ENCODE measurements at places on chromosomes 5 and 9.

- DNase-seq = no peak
Observed at GRCh38 chr9:97672403-97672802, 24.7 kb downstream of the XPA start.

GRCh38 chr9:68919661-68920060 is 94.3 kb downstream of the PRKACG start:
- no peak for DNase-seq

- no peak for DNase-seq
Observed at GRCh38 chr5:80921026-80921425, 39.1 kb upstream of the RASGRF2 start.

- DNase-seq = no peak
Observed at GRCh38 chr5:81633891-81634290, 117.0 kb downstream of the SSBP2 start.

DNA sequence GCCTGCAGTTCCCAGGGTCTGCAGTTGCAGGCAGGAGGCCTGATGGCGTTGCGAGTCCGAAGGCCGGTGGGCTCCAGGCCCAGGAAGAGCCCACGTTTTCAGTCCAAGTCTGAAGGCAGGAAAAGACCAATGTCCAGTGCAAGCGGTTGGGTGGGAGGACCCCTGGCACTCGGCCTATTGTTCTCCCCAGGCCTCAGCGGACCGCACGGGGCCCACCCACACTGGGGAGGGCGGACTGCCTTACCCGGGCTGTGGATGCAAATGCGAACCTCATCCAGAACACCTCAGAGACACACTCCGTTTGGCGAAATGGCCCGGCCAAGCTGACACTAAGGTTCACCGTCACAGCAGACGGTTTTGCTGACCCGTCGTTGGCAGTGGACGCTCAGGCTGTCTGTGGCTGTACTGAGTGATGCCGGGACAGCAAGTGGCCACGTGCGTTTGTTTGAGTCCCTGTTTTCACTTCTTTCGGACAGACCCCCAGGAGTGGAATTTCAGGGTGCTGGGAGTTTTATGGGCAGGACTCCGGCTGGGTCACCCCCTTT is 10.2 kb upstream of the SEC16A start:
- no peak for DNase-seq

DNA sequence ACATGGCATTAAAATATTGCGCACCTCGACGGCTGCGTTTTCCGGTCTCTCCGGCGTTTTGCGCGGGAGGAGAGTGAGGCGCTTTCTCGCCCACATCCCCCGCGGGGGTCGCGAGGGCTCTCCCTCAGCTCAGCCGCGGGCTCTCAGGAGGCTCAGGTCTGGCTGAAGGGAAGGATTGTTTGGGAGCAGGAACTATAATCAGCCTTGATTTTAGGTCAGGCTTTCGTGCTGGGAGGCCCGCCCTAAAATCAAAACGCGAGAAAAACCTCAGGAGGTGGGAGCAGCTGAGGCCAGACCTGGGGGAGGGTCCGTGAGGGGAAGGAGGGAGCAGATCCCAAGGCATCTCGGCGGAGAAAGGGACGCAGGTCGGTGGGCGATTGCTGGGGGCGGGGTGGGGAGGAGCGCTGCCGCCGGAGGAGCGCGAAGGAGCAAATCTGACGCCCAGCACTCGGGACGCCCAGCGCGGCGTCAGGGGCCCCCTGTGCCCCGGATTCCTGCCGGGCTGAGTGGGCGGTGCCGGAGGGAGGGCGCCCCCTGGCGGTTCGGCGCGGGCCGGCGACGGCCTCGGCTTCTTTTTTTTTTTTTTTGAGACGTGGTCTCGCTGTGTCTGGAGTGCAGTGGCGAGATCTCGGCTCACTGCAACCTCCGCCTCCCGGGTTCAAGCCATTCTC is 18.7 kb upstream of the RNF130 start:
- DNase-seq = peak; percentile 79

DNA sequence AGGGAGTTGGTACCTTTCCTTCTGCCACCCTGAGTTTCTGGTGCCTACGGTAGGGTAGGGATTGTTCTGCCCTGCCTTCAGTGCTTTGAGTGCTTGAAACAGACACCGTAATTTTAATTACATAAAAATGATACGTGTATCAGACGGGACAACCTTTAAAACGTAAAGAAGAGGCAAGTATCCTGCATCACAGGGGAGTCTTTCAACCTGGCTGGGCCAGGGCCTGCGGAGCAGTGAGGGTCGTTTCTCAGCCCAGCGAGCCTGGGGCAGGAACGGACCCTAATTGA is 483 bp upstream of the DAB2IP start:
- no peak for DNase-seq

DNA sequence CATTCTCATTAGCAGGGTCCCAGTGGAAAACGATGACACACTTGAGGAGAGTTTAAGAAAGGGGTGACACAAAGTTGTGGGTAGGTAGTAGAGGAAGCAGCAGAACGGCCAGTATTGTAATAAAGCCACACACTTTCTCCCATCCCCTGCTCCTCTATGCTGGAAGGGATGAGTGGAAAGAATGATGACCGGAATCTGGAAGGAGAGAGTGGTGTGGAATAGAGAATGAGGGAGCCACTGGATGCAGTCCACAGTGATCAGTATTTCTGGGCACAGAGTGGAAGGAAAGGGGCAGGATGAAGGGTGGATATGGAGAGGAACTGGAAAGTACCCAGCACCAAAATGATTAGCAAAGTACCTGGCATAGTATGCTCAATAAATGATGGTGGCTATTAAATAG is 133.8 kb upstream of the DAB2 start:
- no peak for DNase-seq

- no peak for DNase-seq
Observed at GRCh38 chr9:129907201-129907600, 71.9 kb downstream of the USP20 start.

DNA sequence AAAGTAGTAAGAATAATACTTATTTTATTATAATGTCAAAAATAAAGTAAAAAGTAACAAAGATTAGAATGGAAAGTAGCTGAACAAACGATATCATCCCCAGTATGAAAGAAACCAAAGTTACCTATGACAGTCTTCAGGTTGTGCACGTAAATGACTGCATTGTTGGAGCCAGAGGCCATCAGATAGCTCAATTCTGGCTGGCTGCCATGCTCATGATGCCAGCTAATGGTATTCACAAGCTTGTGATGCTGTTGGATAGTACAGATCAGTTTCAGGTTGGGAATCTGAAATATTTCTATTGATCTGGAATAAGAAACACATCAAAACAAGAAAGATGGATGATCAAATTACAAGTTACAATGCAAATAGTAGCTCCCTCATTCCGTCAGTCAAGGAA is 21.1 kb downstream of the GEMIN5 start:
- DNase-seq = no peak

DNA sequence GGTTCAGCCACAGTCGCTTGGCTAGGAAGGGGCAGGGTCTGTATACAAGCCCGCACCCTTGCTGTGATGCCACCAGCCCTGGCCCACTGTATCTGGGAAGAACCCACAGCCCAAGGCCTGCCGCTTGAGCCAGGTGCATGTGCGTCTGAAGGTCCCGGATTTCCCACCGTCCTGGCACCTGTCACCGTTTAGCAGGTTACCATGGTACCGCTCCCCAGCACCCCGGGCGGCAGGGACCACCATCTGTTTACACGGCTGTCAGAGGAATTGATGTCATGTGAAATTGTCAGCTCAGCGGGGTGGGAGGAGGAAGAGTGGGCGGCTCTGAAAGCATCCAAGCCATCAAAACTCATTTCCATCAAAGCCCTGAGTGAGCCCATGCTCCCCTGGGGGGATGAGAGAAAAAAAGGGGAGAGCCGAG is 92.7 kb downstream of the HRH2 start:
- no peak for DNase-seq

DNA sequence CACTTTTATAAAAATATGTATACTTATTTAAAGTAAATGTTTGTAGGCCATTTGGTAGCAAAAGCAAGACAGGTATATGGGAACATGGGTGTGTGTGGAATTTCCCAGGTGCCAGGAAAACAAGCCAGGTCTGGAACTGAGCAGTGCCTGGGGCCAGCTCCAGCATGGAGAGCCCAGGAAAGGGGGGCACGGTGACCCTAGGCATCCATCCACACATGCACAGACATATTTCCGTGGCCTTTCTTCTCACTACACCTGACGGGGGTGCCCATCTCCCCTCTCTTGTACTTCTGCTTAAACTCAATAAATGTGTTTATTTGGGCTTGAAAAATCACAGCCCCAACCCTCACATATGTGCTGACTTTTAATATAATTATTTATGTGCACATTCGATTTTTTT is 31.2 kb upstream of the CXCL14 start:
- DNase-seq = no peak

GRCh38 chr9:136259836-136260235 is 14.2 kb upstream of the QSOX2 start:
- DNase-seq = no peak

DNA sequence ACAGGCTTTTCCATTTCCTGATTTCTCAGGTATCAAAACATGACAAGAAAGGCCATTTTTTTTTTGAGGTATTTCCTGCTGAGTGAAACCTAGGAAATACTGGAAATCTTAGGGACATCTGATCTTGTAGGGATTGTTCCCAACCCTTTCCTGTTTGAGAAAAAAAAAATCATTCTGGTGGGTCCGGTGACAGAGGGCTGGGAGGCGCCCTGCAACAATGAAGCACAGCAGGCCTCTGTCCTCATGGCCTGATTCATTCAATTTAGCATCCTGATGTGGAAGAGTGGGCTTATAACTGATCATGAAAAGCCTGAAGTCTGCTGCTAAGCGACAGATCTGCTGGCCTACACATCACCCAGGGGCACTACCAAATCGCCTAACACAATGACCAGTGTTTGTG is 3.0 kb upstream of the C9orf153 start:
- DNase-seq = no peak

- DNase-seq = no peak
Observed at GRCh38 chr5:116645627-116646026, 71.0 kb upstream of the SEMA6A start.

DNA sequence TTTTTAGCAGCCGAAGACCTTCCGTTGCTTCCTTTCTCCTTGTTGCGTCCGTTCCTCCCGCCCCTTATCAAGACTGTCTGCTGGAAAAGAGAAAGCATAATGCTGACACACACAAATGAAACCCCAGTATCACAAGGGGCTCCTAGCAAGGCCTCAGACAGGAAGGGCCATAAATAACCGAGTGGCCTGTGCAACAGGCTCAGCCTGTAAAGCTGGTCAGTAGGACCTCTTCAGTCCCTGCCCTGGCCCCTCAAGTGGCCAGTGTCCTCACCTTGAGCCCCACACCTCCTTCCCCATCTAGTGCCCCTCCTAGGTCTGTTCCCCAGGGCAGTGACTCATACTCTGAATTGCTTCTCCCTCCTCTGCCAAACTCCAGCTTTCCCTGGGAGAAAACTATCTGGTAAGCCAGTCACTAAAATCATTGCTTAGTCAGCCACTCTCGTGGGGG is 174.6 kb upstream of the IL12B start:
- DNase-seq = no peak

DNA sequence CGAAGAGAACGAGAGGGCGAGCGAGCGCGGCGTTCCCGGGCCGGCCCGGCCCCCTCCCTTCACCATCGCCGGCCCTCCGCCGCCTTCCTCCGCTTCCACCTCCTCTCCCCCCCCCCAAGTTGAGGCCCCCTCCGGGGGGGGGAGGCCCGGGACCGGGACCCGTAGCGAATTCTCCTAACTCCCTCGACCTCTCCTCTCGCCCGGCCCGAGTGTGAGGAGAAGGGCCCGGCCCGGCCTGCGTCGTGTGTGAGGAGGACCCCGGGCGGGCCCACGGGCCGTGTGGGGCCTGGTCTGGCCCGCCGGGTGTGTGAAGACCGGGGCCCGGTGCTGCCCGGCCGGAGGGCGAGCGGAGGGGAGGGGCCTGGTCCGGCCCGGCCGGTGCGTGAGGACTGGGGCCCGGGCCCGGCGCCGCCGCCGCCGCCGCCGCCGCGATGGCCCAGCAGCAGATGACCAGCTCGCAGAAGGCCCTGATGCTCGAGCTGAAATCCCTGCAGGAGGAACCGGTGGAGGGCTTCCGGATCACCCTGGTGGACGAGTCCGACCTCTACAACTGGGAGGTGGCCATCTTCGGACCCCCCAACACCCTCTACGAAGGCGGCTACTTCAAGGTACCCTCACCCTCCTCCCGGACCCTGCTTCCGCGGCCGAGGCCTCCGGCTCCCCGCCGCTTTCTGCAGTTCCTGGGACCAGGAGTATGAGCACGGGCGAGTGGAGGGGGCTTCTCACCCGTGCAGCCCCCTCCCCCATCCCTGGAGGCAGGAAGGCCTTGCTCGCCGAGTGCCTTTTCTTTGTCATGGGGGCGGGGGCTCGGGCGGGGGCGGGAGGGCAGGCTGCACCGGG is 587 bp downstream of the UBE2R2 start:
- peak; percentile 47 for DNase-seq

GRCh38 chr9:98610711-98611110 is 98.0 kb downstream of the GABBR2 start:
- DNase-seq = no peak

- no peak for DNase-seq
Observed at GRCh38 chr9:35488566-35489312, 1.2 kb upstream of the RUSC2 start.

- DNase-seq = no peak
Observed at GRCh38 chr5:96880444-96881164, 4.3 kb downstream of the ERAP2 start.

- no peak for DNase-seq
Observed at GRCh38 chr9:127741831-127742434, 6.8 kb upstream of the TOR2A start.

DNA sequence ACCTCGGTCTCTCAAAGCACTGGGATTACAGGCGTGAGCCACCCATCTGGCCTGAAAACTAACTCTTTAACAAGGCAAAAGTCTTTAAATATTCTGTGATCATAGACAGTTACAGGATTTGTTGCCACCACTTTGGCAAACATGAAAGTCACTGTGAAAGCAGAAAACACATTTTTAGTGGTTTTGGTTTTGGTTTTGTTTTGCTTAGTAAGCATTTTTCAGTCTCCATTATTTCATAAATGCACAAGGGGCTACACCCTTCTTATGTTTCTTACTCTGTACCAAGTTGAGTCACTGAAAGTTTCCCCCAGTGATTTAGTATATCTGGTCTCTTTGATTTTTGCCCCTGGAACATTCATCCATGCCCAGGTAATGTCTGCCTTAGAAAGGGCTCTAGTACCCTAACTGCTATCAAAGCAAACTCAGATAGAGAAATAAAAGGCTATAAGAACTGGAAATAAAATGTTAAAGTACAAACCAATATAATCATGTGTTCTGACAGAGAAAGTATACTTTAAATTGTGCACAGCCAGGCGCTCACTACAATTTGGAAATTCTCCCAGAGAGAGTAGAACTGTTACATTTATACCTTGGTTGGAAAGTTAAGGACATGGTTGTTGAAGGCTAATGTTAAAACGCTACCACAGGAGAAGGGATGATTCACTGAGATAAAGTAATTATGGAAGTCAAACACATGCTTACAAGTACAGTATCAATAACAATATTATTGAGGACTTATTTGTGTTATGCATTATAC is 1022.5 kb upstream of the DMAC1 start:
- DNase-seq = no peak
